COLO829 (cell line): ENCODE measurements at places on chromosomes 5 and 9.
A peak's percentile ranks its signal among the peaks of the same experiment; 100 is the strongest.

DNA sequence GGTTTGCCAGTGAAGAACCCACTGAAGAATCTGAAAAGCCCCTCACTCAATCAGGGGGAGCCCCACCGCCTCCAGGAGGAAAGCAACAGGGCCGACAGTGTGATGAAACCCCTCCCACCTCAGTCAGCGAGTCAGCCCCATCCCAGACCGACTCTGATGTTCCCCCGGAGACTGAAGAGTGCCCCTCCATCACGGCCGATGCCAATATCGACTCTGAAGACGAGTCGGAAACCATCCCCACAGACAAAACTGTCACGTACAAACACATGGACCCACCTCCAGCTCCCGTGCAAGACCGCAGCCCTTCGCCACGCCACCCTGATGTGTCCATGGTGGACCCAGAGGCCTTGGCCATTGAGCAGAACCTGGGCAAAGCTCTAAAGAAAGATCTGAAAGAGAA lies 92.4 kb downstream of the MAP1B start:
- no peak for DNase-seq

- DNase-seq: no peak
Measured at GRCh38 chr9:97807681-97808080, 45.3 kb upstream of the FOXE1 start.

DNA sequence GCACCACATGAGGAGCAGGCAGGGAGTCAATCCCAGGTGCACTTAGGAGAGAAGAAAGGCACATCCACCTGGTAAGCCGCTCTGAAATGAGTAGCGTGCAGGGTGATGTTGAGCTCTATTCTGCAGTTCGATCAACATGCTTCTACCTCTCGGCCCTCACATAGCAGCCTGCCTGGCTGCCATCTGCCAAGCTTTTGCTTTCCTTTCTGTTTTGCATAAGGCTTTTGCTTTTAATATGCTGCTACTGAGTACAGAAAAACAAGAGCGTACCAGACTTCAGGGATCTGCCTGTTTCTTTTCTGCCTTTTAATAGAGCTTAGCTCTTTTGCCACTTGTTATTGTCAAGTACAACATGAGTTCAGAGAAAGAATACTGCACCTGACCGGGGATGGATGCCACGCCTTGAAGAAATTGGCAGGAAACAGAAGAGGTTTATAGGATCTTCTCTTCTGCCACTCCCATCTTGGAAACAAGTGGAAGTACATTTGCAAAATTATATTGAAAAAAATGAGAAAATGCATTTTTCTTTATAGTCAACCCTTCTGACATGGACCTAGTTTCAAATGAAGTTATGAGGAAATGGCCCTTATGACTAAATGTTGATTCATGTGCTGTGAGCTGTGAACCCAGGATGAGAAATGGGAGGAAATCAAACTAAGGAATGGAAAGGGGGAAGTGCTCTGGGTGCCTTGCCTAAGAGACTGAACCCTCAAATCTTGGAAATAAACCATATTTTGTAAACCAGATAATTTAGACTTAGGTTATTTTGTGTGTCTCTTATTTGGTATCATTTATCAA lies 4.0 kb upstream of the FCHO2 start:
- no peak for DNase-seq

- no peak for DNase-seq
Measured at GRCh38 chr9:131854334-131854733, 114.5 kb upstream of the RAPGEF1 start.

DNA sequence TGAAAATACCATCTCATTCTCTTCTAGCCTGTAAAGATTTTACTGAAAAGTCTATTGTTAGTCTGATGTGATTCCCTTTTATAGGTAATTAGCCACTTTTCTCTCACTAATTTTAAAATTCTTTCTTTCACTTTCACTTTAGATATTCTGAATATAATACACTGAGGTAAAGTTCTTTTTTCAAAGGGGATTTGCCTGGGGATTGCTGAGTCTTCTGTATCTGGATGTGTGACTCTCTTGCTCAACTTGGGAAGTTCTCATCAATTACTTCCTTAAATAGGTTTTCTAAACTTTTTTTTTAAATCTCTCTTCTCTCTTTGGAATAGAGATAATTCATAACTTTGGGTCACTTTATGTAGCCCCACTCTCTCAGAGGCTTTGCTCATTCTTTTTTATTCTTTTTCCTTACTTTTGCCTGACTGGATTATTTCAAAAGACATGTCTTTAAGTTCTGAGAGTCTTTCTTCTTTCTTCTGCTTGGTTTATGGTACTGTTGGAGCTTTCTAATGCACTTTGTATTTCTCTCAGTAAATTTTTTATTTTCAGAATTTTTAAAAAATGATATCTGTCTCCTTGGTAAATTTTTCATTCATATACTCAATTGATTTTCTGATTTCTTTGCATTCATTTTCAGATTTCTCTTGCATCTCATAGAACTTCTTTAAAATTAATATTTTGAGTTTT lies 55.9 kb upstream of the IL12B start:
- DNase-seq: no peak

GRCh38 chr5:111932199-111932598 lies 175.2 kb upstream of the NREP start:
- DNase-seq: no peak

DNA sequence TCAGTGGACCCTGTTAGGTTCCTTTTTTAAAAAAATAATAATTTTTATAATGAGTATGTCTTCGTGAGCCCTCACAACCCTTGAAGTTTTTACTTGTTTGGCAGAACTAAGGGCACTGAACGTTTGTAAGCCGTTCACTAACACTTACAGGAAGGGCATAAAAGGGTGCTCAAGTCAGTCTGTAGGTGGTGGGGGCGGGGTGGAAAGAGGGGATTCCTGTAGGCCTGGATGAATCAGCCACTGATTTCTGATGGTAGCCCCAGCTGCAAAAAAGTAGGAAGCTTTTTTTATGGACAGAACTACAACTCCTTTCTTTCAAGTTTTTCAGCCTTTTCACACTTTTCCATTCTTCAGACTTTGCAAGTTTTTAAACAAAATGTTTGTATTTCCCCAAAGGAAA lies 35.8 kb downstream of the PIK3R1 start:
- no peak for DNase-seq

GRCh38 chr9:119951591-119951990 lies 582.4 kb upstream of the BRINP1 start:
- DNase-seq: no peak

- no peak for DNase-seq
Measured at GRCh38 chr9:16031971-16032370, 479.1 kb downstream of the CCDC171 start.

- DNase-seq: no peak
Measured at GRCh38 chr5:135324160-135324559, 74.9 kb downstream of the MACROH2A1 start.

GRCh38 chr9:78097541-78097940 lies 65.9 kb upstream of the GNAQ start:
- DNase-seq: peak; percentile 20

GRCh38 chr5:143469125-143469524 lies 65.6 kb upstream of the NR3C1 start:
- DNase-seq: no peak

DNA sequence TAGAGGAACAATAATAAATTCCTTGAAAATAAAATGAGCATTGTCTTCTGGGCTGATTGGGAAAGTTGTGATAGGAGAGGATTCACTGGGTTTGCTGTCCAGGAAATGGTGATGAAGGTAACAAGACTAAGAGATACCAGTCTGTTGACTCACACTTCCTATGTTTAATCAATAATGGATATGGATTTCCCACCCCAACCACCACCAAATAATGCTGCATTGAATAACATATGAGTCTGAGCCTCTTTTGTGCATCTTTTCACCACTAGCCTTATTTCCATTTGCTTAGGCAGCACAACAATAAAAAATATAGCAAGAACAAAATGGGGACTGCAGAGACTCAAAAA lies 120.2 kb upstream of the NFIB start:
- no peak for DNase-seq

DNA sequence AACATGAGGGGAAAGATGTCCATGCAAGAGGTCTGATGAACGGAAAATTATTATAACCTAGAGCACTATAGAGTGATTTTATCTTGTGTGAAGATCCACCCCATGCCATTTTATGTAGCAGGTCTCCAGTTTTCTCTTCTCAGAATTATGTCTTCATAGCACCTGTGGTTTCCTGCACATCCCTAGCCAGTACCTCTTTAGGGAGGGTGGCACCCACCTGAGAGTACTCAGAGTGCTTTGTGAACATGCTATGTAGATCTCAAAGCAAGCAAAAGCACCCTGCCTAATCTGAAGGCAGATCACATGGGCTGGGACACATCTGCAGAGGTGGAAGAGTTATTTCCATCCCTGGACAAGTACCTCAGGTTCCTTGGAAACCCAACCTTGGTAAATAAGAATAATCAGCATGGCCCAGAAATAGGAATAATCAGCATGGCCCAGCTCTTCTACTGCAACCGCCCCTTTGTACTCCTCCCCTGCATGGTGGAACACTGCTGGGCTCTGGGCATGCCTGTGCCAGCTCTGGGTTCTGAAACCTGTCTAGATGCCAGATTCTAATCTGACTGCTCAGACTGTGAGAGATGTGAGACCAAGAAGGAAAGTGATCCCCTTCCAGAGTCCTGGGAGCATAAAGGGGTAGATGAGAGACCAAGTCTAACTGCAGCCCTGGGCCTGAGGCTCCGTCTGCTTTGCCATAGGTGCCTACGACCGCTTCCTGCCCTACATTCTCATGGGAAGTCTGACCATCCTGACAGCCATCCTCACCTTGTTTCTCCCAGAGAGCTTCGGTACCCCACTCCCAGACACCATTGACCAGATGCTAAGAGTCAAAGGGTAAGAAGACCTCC lies 23.7 kb downstream of the SLC22A5 start:
- DNase-seq: no peak

DNA sequence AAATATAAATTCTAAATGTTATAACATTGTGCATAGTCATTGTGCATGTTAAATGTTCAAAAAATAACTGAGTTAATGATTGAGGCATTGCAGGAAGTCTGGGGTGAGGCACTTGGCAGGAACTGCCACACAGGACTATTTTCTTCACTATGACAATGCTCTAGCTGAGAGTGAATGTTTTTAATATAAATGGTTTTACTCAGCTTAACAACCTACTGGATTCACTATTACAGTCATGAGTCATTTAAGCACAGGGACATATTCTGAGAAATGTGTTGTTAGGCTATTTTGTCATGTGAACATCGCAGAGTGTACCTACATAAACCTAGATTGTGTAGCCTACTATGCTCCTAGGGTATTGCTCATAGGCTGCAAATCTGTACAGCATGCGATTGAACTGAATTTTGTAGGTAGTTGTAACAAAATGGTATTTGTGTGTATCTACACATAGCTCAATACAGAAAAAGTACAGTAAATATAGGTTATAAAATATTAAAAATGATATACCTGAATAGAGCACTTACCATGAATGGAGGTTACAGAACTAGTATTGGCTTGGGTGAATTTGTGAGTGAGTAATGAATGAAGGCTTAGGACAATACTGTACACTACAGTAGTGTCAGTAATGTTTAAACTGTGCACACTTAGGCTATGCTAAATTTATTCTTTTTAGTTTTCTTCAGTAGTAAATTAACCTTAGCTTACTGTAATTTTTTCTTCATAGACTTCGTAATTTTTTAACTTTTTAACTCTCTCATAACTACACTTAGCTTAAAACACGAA lies 346.1 kb upstream of the PTGER4 start:
- peak; percentile 26 for DNase-seq

DNA sequence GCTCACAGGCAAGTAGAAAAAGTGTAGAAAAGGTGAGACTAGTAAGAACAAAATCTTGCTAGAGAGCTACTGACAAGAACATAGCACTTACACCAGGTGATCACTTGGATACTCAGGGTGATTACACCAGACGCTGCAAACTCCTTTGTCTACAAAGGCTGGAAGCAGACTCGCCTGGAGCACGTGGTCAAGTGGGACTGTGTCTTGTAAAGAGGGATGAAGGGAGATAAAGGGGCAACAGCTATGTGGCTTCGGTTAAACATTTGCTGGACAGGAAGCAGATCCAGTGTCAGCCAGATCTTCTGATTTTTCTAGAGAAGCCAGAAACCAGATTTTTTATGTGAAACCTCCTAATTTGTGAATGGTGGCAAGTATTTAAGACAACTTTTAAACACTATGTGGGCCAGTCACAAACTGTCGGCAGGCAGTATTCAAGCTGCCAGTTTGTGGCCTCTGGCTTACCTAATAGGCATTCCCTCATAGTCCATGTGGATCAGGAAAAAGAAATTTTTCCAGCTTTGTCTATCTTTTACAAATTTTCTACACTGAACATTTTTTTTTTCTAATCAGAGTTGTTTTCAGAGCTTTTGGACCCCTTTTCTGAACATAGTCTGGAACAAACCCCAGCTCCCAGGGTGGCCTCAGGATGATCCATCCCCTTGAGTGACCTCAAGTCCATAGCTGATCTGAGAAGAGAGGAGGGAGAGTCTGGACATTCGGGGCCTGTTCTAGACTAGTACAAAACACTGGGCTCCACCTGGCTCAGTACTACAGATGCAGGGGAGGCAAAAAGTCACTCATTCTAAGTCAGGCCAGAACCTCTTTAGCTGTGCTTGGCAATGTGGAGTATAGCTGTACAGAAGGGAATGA lies 262.9 kb downstream of the ARRDC3 start:
- no peak for DNase-seq

GRCh38 chr9:111902391-111903139 lies 6.0 kb downstream of the UGCG start:
- DNase-seq: no peak
